Activated T-helper 17 cell treated with anti-CD3 and anti-CD28 coated beads, Interleukin-2, amount 50 U/mL, for 72 hours (primary cell): ENCODE measurements at places on chromosomes 5 and 9. TPM values are rescaled to one million over a fixed set of nuclear protein-coding genes. Genes with fewer than 3 reads are reported as not detected.

- ATAC-seq, result no peak
Measured at GRCh38 chr5:155402927-155403640, 389.5 kb downstream of the KIF4B start.

GRCh38 chr5:134490925-134491271, 34.6 kb upstream of the JADE2 start:
- ATAC-seq, result no peak

PARP8 gene
- total RNA-seq, result 32.4 TPM

DNA sequence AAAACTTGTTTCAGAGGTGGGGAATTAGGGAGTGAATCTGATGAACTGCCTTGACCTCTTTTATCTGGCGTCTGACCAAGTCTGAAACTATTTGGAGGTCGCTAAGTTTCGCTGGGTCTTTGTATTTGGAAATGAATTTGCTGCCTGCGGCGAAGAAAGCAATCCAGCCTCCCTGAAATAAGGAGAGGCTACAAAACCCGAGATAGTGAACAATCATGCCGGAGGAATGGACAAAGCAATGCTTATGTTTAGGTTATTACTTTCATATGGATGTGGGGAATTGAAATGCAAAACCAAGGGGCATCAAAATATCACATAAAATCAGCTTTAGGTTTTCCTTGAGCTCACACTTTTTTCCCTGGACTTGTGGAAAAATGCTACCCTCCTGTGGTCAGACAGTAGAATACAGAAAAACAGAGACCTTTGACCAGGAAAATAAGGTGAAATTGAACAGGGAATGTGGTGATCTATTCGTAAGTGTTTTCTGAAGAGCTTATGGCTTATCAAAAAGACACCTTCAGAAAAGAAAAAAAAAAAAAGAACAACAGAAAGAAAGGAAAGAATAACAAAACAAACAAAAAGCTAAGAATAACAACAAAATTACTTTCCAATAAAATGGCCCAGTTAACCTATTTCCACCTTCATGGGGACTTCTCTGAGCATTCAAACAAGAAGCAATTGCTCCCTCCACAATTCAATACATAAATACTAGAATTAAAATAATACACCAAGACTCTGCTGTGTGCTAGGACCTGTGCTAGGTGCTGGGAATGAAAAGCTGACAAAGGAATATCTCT, 68.6 kb upstream of the DPYSL3 start:
- no peak for ATAC-seq

GRCh38 chr9:70559102-70559501, 144.6 kb upstream of the KLF9 start:
- no peak for ATAC-seq

ST8SIA4 gene
- total RNA-seq, result 73.7 TPM

DNA sequence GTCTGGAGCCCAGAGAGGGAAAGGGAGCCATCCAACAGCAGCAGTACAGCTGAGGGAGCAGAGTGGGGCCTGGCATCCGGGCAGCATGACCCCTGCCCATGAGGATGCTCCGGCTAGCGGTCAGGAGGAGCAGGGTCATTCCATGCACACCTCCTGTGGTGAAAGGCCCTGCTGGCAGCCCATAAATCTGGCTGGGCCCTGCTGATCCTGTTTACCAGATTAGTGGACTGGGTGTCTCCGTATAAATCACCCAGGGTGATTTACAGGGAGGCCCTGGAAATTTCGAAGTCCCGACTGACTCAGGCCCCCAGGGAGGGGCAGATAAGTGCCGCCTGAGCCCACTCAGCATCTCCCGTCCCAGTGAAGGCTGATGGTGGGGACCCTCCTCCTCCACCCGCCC, 117.6 kb upstream of the HAND1 start:
- no peak for ATAC-seq

GRCh38 chr5:43001748-43002147, 38.4 kb downstream of the ANXA2R start:
- no peak for ATAC-seq

ZMAT2 gene
- 58.0 TPM for total RNA-seq

DNA sequence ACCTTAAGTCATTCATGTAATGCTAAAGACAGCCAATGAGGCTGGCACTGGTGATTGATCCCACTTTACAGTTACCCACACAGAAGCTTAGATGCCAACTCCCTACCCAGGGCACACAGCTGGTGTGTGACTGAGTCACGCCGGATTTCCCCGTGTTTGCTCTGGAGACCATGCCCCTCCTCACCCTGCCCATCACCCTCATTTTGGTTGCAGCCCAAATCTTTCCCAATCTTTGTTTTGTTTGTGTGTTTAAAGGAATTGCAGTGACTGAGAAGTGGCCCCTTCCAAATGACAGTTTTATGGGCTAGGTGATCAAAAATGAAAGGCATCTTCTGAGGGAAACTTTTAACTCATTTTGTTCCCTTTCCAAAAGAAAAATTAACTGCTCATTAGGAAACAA, 10.9 kb downstream of the FBXL7 start:
- ATAC-seq, result no peak

DNA sequence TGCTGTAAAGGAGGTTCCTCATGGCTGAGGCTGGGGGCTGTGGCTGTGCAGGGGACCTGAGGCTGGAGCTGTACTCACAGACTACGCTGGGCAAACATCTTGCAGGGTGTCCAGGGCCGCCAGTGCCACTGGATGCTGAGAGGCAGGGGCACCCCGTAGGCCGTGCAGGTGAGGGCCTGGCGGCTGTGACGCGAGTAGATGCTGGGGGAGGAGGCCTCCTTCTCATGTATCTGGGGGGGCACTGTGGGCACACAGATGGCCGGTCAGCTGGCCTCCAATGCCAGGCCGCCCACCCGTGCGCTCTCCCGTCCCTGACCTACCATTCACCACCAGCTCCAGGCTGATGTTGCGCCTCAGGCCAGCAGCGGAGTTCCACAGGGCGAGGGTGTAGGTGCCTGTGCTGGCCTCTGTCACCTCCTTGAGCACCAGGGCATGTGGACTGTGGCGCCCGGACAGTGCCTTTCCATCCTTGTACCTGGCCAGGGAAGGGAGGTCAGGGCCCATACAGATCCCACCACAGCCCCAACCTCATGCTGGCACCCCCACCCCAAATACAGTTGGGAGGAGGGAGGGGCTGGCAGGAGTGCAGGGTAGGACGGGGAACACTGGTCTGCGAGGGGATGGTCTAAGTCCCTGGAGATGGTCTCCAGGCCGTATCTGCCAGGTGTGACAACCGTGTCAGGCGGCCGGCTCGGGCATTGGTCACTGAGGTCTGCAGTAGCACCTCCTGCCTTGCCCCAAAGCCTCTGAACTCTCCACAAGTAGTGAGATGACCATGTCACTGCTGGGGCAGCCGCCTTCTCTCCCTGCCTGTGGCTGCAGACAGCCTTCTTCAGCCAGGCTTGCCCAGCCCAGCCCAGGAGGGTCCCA, 23.4 kb downstream of the FLT4 start:
- ATAC-seq, result no peak

- ATAC-seq, result no peak
Measured at GRCh38 chr5:96649681-96650540, 12.3 kb upstream of the CAST start.

GRCh38 chr9:21761309-21761901, 41.0 kb upstream of the MTAP start:
- peak; percentile 95 for ATAC-seq

ADAMTS6 gene
- total RNA-seq, result 1.4 TPM

DNA sequence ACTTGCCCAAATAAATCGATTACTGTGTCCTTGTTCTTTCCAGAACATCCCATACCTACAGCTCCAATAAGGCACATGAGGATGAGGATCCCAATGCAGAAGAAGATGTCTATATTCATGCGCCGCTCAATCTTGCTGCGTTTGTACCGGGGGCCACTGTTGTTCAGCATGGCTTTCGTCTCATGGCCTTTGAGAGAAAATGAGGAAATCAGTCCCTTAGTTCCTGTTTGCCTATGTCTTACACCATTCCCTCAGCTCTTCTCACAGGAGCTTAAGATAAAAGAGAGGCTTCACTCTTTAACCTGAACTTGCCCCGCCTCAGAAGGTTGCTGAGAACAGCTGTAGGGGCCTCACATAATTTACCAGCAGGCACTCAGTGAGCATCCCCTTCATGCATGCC, 211.6 kb downstream of the ATP10B start:
- no peak for ATAC-seq

DNA sequence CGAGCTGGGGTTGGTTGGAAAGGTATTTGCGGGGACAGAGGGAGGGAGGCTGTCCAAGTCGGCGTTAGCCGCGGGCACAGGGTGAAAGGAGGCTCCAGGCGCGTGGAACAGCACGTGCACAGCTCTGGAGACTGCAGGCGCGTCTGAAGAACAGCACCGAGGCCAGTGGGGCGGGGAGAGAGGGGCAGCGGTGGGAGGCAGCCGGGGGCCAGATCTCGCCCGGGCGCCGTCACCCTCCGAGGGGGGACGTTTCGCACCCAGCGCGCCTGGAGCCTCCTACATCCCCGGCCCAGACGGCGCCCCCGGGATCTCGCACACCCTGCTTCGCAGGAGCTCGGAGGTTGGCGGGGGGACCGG, 79.6 kb downstream of the NTNG2 start:
- ATAC-seq, result no peak

BRD8 gene
- 130 TPM for total RNA-seq

DNA sequence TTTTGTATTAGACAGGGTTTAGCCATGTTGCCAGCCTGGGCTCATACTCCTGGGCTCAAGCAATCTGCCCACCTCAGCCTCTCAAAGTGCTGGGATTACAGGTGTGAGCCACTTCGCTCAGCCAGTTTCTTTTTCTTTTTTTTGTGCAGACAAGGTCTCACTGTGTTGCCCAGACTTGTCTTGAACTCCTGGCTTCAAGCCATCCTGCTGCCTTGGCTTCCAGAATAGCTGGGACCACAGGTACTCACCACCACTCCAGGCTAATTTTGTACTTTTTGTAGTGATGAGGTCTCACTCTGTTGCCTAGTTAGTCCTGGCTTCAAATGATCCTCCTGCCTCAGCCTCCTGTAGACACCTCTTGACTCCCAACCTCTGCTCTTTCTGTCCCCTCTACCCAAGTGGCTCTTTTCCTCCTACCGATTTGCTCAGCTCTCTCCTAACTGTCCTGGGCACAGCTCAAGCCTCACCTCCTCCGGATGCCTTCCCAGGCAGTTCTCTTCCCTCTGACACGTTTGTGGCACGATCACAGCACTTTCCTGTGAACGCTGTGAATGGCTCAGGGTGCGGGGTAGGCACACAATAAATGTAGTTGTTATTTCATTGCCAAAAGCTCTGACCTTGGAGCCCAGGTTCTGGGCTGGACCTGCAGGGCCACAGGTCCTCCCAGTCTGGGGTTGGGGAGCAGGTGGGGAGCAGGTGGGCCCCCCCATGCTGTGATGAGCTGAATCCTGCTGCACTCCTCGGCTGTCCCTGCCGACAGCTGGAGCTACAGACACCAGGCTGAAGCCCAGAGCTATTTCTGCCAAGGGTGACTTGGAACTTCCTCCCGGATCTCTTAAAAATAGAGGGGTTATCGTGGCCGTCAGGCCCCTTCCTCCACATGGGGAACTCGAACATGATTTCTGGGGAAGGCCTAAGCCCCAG, 23.9 kb downstream of the GFI1B start:
- ATAC-seq, result no peak

DNA sequence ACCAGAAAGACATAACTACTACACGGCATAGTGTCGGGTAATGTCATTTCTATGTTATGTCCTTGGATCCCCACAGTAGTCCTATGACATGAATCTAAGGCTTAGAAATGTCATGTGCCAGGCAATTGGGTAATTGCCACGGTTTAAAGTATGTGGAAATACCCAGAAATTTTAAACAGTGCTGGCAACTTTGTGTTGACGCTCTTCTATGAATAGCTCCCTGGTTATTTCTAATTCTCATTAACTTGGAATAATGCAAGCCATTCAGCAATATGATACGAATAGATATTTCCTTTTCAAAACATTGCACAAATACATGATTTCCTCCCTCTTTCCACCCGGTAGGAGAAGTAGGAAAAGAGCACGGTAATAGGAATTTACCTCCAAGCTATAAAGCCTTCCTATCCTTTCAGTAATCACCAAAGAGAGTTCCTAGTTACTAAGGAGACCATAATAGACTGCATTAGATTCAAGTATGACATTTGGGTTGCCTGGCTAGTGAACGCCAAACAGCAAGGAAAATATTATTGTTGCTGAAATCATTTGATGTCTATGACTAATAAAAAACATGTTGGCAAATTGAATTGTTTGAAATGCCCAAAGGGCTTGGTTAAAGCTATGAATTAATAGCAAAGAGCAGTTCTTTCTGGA, 168.4 kb downstream of the CCDC192 start:
- no peak for ATAC-seq
